Left kidney (tissue), 8 donors: ENCODE measurements at places on chromosomes 3 and 15.

DNA sequence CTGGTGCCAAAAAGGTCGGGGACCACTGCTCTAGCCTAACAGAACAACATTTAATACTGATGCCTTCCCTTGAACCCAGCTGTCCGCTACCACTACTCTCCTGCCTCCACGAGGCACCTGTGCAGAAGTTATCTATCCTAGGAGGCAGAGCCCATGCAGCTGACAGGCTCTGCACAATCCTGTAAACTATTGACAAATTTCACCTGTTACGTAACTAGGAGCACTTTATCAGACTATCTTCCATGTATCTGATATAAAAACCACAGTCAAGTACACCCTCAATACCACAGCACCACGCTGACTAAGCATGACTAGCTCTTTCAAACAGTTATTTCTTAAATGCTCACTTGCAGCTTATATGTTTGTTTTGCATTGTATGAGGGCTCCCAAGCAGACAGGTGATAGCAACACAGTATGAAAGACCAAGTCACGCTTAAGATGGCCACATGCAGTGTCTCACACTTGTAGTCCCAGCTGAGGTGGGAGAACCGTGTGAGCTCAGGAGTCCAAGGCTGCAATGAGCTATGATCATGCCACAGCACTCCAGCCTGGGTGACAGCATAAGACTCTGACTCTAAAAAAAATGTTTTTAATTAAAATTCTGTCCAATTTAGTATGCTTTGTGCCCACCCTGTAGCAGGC is 4.5 kb upstream of the IL17RC start:
- no peak for DNase-seq

GRCh38 chr3:174715386-174715785 is 143.7 kb upstream of the NAALADL2 start:
- DNase-seq: no peak

- no peak for DNase-seq
Measured at GRCh38 chr15:98126326-98127085, 166.0 kb downstream of the ARRDC4 start.

DNA sequence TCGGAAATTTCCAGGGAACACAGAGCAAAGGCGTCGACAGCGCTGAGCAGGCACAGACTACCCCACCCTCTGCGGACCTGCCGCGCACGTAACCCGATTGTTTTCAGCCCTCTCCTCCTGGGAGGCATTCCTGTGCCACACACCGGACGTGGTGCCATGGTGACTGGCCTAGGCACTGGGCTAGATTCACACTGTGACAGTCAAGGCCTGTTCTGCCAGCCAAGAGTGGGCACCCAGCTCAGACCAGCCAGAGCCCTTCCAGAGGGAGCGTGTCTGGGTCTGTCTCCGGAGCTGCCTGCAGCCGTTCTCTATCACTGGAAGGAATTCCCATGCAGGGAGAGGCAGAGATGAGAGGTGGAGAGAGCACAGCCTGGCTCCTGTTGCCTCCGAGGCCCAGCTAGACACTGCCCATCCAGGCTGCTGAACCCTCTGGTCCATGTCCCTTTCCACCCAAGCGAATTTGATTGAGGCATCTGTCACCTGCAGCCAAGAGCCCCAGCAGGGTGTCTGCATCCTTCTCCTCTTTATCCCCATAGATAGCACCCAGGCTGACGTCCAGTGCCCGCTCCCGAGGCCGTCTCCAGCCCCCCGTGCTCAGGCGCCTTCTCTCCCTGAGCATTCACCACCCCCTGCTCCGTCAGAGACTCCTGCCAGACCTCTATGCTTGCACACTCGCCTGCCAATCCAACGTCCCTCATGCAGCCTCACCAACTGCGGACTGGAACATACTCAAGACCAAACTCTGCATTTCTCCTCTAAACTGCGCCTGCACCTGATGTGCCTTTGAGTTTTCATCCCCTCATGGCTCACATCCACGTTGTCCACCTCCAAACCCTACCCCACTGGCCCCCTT is 267.5 kb downstream of the OCA2 start:
- no peak for DNase-seq
